K562 (cell line): ENCODE measurements at places on chromosomes 2 and 18.

GRCh38 chr2:176118601-176119339 is 2.2 kb downstream of the HOXD10 start:
- peak; percentile 60 for DNase-seq

GRCh38 chr2:150464270-150464669 is 23.2 kb downstream of the RND3 start:
- no peak for DNase-seq

DNA sequence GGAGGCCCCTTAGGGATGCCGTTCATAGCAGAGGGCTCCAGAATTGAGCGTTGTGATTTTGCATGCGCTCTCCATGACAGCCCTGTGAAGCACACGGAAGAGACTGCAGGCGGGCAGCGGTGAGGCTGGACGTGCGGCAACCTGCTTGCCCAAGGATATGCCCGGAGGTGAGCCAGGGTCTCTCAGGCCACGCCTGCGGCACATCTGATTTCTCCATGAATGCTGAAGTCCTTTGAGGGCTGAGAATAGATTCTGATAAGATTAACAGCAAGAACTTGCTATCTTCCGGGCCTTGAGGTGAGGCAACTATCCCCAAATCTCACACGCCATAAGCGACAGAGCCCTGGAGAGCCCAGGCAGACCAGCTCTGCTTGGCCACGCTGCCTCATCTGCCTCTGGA is 55.6 kb upstream of the LAMA1 start:
- no peak for DNase-seq

GRCh38 chr2:232363784-232364615 is 14.6 kb upstream of the ALPP start:
- DNase-seq, result no peak

DNA sequence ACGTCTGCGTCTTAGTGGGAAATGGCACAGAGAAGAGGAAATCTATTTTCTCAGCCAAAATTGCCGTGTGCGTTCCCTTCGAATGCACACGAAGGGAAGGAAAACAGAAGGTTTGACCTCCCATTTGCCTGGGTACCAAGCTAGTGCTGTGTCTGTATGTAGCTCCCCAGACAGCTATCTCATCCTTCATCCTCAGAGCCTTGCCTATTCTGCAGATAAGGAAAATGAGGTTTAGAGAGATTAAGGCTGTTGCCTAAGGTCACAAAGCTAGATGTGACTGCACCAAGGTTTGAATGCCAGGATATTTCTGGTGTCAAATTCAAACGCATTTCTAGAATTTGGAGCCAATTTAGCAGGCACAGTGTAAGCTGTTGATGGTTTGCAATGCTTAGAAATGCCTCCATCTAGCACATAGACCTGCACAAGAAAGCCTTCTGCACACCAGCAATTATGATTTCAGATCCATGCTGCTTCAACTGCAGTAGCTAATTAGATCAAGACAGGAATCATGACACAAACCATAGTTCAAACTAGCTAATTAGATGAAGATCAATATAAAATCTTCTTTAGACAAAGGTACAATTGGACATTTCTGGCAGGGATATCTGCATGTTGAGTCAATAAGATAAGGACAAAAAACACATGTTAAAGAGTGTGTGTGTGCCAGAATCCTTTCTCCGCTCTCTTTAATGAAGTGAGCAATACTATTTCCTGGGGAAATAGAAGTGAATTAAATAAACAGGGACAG is 115.1 kb downstream of the CMPK2 start:
- DNase-seq, result no peak

DNA sequence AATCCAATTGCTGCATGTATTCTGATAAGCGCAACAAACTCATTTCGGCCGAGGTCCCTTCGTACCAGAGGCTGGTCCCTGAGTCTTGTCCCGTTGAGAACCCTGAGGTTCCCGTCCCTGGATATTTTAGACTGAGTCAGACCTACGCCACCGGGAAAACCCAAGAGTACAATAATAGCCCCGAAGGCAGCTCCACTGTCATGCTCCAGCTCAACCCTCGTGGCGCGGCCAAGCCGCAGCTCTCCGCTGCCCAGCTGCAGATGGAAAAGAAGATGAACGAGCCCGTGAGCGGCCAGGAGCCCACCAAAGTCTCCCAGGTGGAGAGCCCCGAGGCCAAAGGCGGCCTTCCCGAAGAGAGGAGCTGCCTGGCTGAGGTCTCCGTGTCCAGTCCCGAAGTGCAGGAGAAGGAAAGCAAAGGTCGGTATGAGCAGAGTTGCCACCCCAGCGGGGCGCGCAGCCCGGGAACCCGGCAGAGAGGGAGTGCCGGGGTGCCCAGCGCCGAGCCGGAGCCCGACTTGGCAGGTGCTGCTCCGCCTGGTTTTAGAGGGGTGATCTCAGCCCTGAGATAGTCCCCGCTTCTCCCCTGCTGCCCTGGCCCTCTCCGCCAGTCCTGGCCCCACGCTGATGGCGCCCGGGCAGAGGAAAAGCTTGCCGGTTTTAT is 714 bp downstream of the HOXD10 start:
- no peak for DNase-seq

DNA sequence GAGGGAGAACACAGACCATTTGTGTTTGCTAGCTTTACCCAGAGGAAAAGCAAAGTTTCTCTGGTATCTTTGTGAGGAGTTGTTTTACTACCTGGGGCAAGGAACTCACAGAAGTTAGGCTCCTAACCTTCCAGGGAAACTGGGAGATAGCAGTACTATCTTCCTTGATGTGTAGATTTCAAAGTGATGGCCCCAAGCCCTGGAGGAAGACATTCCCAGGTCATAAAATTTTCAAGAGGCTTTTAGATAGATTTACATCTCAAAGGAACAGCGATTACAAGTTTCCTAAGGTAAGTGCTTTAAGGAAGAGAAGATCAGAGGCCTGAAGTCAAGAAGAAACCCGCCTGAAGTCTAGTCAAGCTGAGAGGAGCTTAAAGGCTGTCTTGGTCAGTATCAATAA is 1187.8 kb upstream of the TMEFF2 start:
- DNase-seq, result no peak

DNA sequence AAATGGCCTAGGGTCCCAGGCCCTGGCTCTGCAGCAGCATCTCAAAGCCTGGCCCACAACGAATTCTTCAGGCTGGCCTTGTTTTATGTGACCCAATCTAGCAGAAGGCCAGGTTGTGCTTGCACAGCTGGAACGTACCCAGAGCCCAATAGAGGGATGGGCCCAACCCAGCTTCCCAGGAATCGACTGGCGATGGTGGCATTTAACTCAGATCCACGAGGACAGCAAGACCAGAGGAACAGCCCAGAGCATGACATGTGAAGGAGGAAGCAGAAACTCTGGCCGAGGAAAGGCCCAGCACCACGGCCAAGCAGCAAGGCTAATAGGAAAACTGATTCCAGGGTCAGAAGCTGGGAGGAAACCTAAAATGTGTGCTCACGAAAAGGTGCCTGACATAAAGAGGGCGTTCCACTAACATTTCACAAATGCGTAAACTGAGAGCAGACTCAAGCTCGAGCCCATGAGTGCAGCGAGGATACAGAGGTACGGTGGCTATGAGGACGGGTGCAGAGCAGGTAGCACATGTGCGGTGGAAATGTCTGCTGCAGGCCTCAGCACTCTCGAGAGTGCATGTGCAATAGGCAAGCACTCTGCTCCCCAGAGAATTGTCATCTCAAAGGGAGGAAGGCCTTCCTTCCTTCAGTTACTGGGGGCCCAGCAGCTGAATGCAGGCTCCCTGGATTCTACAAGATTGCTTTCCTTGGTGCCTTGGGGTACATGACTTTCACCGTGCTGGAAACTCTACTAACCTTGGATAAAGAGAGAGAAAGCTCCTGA is 156.9 kb upstream of the GLI2 start:
- no peak for DNase-seq

- no peak for DNase-seq
Measured at GRCh38 chr18:1392046-1392445, 487.4 kb downstream of the ADCYAP1 start.

DNA sequence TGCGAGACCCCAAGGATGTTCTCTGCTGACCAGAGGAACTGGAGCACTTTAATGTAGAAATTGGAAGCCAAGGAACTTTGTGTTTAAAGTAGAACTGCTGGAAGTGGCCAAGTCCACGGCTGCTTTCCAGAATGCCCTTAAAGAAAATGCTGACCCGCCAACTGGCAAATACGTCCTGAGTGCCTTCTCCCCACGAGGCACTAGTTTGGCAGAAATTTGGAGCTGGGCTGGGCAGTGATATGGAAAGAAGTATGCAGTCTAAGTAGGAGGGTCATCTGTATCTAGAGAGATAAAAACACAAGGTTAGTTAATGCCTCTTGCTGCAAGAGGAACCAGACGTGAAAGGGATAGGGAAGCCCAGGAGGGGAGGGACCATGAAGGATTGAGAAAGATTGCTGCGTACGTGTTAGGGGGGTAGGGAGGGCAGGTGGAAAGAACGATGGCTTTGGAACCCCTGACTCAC is 59.3 kb upstream of the RFX8 start:
- DNase-seq, result no peak

- DNase-seq, result no peak
Measured at GRCh38 chr18:5709476-5710095, 165.8 kb upstream of the EPB41L3 start.

DNA sequence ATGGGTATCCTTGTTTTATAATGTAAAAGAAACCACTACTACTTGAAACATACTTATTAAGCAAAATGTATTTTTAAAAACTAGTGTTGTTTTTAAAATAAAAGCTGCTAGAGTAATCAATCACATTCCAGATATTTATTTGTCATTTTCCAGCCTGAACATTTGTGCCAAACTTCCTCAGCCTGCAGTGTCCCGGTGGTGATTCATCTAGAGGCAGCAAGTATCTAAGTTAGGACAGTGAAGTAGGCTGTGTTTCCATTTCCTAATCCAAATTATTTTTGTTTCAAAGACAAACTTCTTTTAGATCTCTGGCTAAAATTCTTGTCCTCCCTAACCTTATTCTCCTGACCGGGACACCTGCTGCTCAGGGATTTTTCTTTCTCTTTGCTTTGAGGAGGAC is 12.8 kb upstream of the GCG start:
- DNase-seq, result no peak

GRCh38 chr2:158464426-158465281 is 7.9 kb downstream of the PKP4 start:
- DNase-seq, result peak; percentile 50

GRCh38 chr2:81647715-81648230 is 1343.2 kb upstream of the LRRTM1 start:
- DNase-seq, result no peak

- peak; percentile 56 for DNase-seq
Measured at GRCh38 chr2:208033701-208034502, 8.6 kb upstream of the PLEKHM3 start.

- no peak for DNase-seq
Measured at GRCh38 chr2:142897807-142898206, 20.3 kb downstream of the KYNU start.

GRCh38 chr2:25165992-25166875 is 2.1 kb downstream of the POMC start:
- DNase-seq, result no peak

- no peak for DNase-seq
Measured at GRCh38 chr2:216606551-216607276, 26.5 kb upstream of the IGFBP2 start.

DNA sequence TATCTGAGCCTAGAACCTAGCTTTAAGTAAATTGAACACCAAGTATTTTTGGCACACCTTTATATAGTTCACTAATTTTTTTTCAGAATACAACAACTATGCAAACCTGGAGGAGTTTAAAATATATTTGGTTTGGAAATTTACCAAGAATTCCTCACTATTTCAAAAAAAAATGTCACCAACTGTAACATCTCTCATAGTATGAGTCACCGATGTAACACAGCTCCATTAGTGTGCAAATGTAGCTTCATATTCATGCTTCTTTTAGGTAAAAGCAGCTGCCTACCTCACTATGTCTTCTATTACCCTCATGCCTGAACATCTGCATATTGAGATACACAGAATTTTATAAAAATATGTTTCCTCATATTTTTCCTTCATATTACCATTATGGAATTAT is 80.5 kb downstream of the NRXN1 start:
- DNase-seq, result no peak

DNA sequence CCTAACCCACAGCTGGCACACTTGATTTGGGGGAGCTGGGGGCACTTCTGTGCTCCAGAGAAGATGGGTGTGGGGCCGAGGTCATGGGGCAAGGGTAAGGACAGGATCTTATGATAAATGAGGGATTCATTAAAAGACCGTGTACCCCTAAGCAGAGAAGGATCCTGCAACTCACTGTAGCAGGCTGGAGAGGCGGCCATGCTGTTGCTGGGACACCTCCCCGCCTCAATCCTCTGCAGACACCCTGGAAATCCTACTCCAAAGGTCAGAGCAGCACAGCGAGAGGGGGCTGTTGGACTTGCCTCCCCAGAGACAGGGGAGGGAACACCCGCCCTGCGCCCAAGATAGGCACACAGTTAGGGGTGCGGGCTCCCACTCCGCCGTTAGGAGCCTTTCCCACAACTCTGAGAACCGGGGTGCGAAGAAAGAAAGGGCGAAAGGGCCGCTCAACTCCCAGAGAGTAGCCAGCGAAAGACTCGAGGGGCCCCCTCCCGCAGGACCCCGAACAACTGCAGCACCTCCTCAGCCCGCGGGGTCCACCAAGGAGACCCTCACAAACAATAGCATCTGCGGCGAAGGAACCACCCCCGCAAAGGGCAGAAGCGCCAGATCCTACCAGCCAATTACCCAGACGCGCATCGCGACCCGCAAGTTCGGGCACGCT is 1.4 kb downstream of the PARD6G start:
- DNase-seq, result no peak

GRCh38 chr18:46696268-46696667 is 39.2 kb upstream of the LOXHD1 start:
- no peak for DNase-seq

DNA sequence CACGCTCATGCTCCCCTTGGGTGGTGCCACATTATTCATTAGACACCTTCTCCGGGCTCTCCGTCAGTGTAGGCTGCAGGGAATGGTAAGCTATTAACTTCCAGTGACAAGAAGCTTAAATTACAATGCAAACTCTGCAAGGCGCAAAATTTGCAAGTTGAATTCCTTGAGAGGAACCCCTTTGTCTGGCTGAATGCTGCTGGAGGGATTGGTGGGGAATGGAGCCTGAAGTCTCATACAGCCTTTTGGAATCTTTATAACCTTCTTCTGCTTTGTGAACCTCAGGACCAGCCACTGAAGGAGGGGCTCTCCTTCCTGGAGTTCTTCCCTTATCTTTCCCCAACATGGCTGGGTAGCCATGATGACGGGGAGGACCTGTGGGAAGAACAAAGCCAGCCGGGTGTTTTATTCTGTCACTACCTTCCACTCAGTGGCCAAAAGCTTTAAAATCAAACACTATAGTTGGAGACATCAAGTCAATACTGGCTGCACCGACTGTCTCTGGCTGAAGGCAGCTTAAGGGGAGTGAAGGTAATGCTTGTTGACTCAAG is 220.9 kb upstream of the EPHA4 start:
- no peak for DNase-seq

DNA sequence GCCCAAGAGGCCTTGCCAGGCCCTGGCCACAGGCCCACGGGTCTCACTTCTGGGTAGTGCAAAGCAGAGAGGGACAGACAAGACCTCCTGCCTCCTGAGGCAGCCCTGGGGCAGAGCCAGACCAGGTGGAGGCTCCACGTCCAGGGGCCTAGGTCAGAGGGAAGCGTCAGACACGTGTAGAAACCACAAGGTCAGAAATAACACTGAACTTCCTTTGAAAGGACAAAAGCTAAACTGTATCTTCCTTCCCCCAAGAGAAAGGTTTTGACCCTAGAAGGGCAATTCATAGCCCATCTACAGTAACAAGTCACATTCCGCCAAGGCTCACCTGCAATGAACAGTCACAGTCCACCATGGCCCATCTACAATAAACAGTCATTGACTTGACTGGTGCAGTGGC is 17.9 kb downstream of the SDC1 start:
- no peak for DNase-seq
